ENCODE measurements at places on chromosomes 4 and X. TPM values are rescaled to one million over a fixed set of nuclear protein-coding genes. Genes with fewer than 3 reads are reported as not detected.

- peaks cover 15% of the 10 kb centered on the region for H3K27me3 ChIP-seq
- H3K4me3 ChIP-seq: no peak overlapping the region
- DNase-seq: peak; percentile 34
- peaks cover 10% of the 10 kb centered on the region for H3K4me1 ChIP-seq
These were observed 100.2 kb upstream of the MSX1 start for GRCh38 chr4:4759232-4759631.

NXF2B gene
- total RNA-seq: not detected

PHKA2 gene
- total RNA-seq: 16.9 TPM

CXCL11 gene
- total RNA-seq: not detected

Measured in chondrocyte (in vitro differentiated cells).